Activated CD4-positive, alpha-beta T cell treated with anti-CD3 and anti-CD28 coated beads, Interleukin-2, amount 10 ng/mL, durations not matched to agents 24 days and 14 days (primary cell): ENCODE measurements at places on chromosomes 1 and 21.

DNA sequence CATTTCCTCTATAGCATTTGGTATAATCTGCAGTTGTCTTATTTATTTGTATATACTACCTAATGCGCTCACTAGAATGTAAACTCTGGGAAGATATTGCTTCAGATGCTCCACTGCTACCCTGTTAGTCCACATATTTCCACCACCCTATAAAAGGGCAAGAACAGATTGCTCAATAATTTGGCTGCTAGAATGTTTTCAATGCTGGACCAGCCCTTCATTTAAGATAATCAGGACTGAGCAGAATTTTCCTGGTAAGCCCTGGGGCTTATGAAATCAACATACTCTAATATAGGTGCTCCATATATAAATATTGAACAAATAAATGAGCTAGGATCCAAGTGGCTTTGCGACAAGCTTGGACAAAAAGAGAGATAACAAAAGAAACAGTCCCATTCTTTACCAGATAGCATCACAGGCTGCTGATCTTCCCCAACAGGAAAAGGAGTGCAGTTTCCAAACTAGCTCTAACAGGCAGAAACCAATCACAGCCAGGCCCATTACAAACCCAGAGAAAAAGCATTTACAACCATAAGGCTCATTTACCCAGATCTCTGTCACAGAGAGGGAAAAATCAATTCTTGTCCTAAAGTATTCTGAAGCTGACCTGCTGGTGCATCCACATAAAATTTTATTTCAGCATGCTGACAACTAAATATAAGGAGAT, 8.3 kb downstream of the BCAR3 start:
- no peak for DNase-seq

DNA sequence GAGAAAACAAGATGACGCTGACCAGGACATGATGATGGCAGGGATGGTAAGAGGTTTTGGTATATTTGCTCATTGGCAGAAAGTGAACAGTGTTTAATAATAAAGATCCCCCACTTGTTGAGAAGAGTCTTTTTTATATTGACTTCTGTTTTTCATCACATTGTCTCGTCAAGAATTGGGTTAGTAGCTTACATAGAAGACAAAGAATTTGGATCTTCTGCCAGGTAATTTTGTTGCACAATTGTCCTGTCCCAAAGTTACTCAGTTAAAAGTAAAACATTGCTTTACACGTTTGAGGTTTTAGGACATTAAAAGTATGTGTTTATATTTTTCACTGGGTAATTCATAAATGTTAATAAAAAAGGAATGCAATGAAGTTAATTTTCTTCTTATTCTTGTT, 48.3 kb upstream of the LAMC2 start:
- no peak for DNase-seq

DNA sequence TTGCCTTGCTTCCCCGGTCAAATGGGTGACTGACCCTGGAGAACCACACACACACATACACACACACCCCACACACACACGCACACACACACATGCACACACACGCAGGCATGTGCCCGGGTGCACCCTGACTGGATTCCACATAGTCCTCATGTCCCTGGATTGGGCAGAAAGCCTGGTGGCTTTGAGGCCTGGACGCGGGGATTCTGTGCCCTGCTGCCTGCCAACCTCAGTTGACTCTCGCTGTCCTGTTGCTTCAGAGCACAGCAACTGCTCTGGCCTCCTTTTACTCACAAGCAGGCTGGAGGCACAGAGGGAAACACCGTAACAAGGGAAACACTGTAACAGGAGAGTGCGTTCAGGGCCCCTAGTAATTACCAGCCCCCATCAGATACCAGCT, 6.4 kb downstream of the RORC start:
- no peak for DNase-seq

DNA sequence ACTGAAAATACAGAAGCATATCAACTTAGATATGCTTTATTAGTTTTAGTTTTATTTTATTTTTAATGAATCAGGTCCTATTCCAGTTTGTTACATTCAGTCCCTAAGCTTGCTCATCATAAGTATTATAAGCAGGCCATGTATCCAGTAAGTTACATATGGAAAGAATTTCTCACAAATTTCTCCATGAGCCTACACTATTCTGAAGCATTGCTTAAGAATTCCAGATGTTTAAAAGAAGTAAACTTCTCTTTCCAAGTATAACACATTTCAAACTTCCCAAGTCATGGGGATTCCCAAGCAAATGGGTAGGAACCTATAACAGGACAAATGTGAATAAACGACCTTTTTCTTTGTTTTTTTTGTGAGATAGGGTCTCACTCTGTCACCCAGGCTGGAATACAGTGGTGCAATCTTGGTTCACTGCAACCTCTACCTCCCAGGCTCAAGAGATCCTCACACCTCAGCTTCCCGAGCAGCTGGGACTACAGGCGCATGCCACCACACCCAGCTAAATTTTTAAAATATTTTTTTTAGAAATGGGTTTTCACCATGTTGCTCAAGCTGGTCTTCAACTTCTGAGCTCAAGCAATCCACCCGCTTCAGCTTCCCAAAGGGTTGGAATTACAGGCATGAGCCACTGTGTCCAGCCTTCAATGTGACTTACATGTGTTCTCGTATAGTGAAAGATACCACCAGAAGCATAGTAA, 39.0 kb downstream of the ST7L start:
- no peak for DNase-seq

GRCh38 chr1:156226116-156226538, 13.3 kb downstream of the PMF1 start:
- DNase-seq: peak; percentile 73

GRCh38 chr21:14074177-14074576, 136.6 kb downstream of the LIPI start:
- no peak for DNase-seq

DNA sequence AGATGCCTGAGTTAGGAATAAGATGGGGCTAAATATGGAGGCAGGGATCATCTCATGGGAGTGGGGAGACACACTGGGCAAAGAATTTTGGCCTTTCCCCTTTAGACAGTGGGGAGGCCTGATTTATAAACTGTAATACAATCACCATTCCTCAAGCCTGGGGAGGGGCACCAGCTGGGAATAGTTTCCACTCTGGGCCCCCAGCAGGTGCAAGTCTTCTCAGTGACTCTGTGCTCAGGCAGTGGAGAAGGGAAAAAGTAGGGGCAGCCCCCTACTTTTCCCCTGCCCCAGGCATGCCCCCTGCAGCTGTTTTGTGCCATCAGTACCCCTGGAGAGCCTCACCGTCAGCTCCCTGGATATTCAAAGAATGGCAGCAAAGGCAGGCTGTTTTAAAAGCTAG, 19.1 kb downstream of the COA7 start:
- peak; percentile 48 for DNase-seq

GRCh38 chr1:182890927-182891610, 51.9 kb downstream of the DHX9 start:
- DNase-seq: no peak

GRCh38 chr1:168585191-168585590, 8.8 kb downstream of the XCL1 start:
- no peak for DNase-seq

DNA sequence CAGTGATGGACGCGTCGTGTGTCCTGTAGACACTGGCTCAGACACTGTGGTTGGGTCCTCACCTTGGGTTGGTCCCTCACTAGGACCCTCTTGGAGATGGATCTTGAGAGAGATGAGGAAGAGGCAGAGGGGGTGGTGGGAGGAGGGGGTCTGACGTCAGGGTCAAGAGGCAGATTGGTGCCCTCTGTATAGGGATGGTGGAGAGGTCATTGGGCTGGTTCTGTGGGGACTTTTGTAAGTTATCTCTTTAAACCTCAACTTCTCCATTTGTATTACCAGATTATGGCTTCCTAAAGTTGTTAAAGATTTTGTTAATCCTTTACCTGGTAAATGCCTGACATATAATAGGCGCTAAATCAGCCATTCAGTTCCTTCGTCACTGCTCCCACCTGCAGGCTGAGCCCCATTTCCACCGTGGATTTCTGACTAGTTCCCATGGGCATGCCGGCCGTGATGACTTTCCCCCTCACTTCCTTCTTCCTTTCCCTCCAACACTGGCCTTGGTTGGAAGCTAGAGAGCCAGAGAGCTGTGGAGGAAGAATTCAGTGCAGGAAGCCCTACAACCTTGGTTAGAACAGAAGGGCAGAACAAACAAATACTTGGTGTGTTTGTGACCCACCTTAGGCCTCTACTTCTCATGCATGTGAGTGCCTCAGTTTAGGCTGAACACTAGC, 8.6 kb downstream of the H6PD start:
- no peak for DNase-seq

GRCh38 chr1:85596531-85596930, 16.0 kb downstream of the CCN1 start:
- DNase-seq: no peak

DNA sequence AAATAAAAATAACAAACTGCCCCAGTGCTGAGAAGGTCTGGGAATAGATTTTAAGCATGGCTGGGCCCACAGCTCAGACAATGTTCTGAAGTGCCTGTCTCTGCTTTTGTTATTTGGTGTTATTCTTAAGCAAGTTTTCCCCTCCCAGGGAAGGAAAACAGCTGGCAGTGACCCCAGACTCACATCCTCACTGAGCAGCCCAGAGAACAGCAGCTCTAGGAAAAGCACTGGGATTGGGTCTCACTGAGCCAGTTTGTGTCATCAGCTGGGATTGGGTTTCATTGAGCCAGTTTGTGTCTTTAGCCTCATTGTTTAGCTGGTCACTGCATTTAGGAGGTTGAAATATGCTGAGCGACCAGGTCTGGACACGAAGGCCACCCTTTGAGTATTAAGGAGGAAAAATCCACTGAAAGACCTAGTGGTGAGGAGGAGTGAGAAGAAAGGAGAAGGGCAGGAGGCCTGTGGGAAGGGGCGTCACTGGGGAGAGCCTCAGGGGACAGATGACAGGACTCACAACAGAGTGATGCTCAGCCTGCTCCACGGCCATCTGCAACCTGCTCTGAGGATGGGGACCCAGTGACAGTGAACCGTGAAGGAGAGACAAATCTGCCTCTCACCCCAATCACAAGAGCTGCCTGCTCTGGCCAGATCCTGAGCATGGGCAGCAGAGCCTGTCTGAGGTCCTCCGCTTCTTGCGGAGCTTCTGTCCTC, 103.8 kb downstream of the TOMM20 start:
- DNase-seq: no peak

- no peak for DNase-seq
Measured at GRCh38 chr21:45187646-45188045, 100.0 kb downstream of the POFUT2 start.

DNA sequence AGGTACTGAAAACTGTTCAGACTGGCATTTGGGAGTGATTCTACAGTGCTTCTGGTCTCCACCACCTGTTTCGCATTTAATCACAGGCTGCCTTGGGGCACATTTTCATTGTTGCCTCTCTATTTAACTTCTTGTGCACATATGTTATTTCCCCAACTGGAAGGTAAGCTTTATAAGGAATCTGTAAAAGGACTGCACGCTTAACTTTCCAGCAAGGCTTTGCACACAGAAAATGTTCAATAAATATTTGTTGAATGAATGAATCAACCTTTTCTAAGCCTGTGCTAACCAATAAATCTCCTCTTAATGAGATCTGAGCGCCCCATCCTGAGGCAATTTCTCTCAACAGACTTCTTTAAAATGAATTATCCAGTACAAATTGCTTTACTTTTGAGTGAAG, 84.3 kb upstream of the ARHGAP29 start:
- DNase-seq: no peak

DNA sequence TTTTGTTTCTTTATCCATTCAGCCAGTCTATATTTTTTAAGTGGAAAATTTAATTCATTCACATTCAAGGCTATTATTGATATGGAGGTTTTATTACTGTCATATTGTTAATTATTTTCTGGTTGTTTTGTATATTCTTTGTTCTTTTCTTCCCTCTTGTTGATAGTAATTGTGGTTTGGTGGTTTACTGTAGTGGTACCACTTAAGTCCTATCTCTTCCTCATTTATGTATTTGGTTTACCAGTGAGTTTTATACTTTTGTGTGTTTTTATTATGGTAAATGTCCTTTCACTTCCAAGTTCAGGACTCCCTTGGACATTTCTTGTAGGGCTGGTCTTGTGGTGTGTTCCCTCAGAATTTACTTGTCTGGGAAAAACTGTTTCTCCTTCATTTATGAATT, 28.1 kb upstream of the PM20D1 start:
- no peak for DNase-seq

GRCh38 chr1:227378871-227379554, 60.7 kb upstream of the CDC42BPA start:
- DNase-seq: no peak

- DNase-seq: no peak
Measured at GRCh38 chr1:52355436-52355835, 10.6 kb downstream of the CC2D1B start.

DNA sequence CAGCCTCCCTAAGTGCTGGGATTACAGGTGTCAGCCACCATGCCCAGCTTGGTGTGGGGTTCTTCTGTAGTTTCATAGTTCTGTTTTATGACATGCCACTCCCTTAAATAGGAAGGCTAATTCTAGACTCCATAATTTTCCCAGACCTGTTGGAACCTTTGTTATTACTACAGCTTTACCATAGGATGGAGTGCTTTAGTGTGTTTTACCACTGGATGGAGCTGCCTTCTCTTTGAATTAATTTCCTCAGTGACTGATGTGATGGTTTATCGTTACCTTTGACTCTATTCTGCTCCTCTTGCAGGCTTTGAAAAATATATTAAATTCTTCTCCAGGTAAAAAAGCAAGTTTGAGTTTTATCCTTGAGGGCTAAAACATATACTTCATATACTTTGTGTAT, 84.6 kb upstream of the NEK7 start:
- DNase-seq: no peak

DNA sequence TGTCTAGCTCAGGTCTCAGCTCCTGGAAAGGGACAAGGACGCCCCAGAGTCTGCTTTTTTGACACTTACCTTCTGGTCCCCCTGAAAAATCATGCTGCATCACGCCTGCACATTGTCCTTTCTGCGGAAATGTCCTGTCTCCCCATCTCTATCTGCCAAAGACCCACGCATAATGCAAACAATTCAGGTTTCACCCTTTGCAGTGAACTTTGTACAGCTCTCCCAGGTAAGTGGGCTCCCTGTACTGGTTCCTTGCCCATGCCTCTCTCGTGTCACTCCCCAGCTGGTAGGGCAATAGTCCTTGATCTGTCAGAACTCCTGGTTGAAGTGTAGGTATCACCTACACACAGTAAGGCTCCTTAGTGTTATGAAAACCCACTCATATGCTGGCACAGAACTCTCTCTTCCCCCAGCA, 102.9 kb upstream of the IRF2BP2 start:
- DNase-seq: no peak

GRCh38 chr1:37561133-37562132, 4.7 kb downstream of the DNALI1 start:
- DNase-seq: peak; percentile 77

GRCh38 chr1:63907051-63907450, 133.2 kb downstream of the ROR1 start:
- no peak for DNase-seq

- no peak for DNase-seq
Measured at GRCh38 chr21:34170886-34171285, 97.5 kb downstream of the MRPS6 start.

GRCh38 chr1:208167261-208167869, 76.8 kb downstream of the PLXNA2 start:
- DNase-seq: no peak

GRCh38 chr1:154911691-154912550, 24.6 kb downstream of the PMVK start:
- no peak for DNase-seq
